CMK (cell line): ENCODE measurements at places on chromosomes 11 and 22.

DNA sequence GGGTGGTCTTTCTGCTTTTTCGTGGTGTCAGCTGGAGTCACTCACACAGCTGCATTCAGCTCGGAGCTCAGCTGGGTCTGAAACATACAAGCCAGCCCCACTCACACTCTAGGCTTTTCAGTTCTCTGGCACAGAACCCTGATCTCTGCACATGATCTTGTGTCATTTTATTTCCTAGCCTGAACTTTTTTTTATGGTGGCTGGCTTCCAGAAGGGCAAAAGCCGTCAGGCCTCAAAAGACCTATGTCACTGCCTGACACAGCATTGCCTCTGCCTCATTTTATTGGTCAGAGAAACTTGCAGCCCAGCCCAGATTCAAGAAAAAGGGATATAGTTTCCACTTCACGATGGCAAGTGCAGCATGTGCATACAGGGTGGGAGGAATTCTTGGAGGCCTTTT lies 117.8 kb downstream of the NTM start:
- no peak for DNase-seq

DNA sequence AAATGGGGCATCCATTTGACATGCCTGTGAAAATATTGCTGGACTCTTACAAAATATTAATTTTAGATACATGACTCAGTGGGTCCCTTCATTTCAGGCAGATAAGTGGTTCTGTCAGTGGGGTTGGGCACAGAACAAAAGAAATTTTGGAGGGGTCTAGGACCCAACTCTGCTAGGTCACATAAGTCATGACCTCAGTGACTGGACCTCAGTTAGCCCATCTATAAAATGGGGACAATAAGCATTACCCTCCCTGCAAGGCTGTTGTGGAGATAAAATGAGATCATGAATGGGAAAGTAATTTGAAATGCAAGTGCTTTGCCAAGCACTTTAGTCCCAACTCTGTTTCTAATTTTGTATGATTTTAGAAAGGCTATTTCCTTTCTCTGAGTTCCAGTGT lies 23.8 kb downstream of the ADORA2A start:
- no peak for DNase-seq

GRCh38 chr11:7270233-7270865 lies 18.6 kb downstream of the SYT9 start:
- no peak for DNase-seq

DNA sequence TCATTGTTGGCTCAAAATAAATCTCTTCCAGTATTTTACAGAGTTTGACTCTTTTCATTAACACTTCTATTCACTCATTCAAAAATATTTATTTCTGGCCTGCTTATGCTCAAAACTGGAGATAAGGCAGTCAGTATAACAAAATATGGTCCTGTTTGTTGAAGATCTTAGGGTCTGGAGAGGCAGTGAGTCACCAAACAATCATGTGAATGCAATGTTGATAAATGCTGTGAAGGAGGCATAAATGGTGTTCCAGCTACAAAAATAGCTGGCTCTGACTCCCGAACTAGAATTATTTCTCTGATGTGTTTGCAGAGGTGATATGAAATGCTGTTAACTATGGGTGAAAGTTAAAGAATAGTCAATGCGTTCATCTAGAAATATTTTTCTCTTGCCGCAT lies 390.6 kb downstream of the AASDHPPT start:
- no peak for DNase-seq

GRCh38 chr11:43558556-43559127 lies 121.9 kb upstream of the HSD17B12 start:
- no peak for DNase-seq

DNA sequence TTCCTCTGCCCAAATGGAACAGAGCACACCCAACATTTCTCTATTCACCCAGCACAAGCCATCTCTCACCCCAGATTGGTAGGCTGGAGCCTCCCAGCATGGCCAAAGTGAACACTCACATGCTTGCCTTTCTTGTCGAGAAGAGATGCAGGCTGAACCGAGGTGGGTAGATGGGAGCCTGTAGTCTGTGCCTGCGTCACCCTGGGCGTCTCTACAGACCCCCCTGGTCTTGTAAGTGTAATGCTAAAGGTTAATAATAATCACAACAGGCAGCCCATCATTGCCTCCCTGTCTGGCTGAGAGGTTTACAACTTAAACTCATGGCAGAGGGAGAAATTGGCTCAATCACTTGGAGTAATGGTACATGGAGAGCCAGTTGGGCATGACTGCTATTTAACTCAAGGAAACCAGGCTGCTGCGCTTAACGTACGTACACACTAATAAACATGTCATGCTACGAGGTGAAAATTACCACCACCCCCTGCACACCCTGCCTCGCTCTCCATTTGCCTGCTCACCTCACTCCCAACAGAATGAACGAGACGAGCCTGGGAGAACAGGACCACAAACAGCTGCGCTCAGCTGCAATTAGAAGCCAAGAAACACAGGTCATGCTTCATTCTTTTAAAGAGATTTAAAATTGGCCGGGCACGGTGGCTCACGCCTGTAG lies 9.1 kb upstream of the ZBTB16 start:
- no peak for DNase-seq

- DNase-seq, result no peak
These were observed 49.9 kb upstream of the LDLRAD3 start for GRCh38 chr11:35893796-35894475.

DNA sequence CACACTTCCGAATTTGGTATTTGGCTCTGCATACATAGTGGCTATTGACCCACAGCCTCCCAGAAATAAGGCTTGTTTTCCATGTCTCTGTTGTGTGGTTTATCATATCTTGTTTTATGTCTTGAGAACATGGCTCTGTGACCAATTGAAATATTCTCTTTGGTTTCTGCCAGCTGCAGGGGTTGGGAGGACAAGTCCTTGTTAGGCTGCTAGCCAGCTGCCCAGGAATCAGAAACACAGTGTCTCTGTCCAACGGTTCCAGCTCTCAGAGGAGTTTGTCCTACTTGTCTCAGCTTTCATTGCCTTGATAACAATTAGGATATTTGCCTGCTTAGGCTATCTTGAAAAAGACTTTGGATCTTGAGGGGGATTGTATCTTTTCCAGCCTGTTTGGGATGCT lies 6.0 kb upstream of the SLC7A4 start:
- no peak for DNase-seq

DNA sequence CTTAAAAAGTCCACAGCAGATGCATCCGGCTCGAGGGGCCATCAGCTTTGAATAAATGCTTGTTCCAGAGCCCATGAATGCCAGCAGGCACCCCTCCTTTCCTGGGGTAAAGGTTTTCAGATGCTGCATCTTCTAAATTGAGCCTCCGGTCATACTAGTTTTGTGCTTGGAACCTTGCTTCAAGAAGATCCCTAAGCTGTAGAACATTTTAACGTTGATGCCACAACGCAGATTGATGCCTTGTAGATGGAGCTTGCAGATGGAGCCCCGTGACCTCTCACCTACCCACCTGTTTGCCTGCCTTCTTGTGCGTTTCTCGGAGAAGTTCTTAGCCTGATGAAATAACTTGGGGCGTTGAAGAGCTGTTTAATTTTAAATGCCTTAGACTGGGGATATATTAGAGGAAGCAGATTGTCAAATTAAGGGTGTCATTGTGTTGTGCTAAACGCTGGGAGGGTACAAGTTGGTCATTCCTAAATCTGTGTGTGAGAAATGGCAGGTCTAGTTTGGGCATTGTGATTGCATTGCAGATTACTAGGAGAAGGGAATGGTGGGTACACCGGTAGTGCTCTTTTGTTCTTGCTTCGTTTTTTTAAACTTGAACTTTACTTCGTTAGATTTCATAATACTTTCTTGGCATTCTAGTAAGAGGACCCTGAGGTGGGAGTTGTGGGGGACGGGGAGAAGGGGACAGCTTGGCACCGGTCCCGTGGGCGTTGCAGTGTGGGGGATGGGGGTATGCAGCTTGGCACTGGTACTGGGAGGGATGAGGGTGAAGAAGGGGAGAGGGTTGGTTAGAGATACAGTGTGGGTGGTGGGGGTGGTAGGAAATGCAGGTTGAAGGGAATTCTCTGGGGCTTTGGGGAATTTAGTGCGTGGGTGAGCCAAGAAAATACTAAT lies 1.9 kb downstream of the NEAT1 start:
- DNase-seq, result no peak

DNA sequence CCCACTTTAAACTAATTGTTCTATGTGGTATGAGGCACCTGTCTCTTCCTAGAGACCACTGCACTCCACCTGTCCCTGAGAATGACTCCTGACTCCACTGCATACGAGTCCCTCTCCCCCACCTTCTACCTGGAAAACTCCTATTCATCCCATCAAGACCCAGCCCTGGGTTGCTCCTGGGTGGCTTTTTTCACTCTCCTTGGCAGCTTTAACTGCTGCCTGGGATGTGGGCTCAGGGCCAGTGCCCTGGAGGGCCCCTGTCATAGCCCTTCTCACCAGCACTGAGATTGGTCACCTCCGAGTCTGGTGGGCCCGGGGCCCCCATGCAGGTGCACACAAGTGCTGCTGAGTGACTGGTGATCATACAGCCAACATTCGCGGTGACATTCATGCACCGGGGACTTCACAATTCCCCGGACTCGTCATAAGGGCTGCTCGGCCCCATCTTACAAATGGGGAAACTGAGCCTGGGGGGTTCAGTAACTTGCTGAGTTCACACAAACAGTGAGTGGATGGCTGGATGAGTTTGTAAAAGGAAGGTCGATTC lies 25.9 kb upstream of the TOLLIP start:
- DNase-seq, result no peak

DNA sequence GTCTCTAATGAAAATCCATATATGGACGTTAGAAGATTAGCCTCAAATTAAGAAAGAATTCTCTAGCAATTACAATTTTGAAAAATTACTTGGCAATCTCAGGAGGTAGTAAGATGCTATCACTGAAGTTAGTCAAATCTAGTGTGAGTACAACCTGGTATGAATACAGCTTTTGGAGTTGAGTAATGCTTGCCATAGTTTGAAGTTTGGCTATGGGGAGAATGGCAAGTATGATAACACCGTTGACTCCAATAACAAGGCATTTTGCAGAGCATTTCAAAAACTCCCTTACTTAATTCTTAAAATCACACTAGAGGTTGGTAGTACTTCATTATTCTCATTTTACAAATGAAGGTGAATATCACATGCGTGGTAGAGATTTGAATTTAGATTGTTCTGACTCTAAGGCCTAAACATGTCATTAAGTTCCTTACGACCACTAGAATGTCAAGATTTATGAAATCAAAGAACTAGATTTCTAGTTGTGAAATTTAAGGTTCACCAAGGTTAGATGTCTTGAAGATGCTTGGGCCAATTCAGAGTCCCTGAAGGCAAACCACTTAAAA lies 355.4 kb downstream of the ETS1 start:
- DNase-seq, result no peak

DNA sequence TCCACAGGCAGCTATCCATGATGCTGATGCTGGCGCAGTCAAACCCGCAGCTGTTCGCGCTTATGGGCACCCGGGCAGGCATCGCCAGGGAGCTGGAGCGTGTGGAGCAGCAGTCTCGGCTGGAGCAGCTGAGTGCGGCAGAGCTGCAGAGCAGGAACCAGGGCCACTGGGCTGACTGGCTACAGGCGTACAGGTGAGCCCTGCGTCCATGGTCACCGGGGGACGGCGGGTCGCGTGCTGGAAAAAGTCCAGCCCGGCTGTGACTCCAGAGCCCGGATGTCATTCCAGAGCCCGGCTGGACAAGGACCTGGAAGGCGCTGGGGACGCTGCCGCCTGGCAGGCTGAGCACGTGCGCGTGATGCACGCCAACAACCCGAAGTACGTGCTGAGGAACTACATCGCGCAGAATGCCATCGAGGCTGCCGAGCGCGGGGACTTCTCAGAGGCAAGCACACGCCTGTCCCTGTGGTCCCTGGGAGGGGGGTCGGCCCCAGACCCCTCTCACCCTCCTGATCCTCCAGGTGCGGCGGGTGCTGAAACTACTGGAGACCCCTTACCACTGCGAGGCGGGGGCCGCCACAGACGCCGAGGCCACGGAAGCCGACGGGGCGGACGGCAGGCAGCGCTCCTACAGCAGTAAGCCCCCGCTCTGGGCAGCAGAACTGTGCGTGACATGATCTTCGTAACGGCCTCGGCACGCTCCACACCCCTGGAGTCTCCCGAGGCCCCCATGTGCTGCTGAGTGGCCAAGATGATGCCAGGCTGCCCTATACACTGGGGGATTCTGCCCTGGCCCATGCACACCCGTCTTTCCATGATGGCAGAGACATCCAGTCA lies 16.1 kb downstream of the SELENOO start:
- no peak for DNase-seq

DNA sequence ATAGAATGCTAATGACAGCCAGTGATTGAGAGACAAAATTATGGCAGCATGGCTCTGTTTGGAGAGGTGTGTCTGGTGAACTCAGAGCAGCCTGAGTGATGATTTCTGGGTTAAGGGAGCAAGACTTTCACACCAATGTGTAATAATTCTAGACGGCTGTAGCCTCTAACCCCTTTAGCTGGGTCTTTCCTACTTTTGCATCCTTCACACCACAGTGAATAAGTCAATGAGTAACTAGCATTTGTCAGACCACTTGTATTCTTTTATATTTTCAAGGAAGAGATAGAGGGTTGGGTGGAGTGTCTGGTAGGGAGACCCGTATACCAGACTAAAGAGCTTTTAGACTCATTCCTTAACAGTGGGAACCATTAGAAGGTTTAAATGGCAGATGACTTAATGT lies 50.4 kb downstream of the ATXN10 start:
- DNase-seq, result no peak

DNA sequence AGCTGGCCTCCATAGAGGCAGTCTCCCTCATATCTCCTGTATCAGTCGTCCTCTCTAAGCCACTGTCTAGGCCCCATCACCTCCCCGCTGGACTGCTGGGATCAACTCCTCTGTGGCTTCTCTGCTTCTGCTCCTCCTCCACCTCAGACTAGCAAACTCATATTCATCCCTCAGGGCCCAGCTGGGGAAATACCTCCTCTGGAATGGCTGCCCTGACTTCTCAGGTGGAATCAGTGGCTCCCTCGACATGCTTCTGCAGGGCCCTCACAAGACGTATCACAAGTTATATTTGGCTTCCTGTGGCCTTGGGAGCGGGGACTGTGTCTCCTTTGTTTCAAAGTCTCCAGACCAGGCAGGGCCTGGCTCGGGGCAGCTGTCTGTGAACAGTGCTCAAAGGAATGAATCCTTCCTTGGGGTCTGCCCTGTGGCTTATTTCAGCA lies 10.0 kb downstream of the SLC29A2 start:
- DNase-seq, result no peak

- peak; percentile 87 for DNase-seq
These were observed at the start of the genes MPST and TST for GRCh38 chr22:37019309-37020191. Gene MPST (plus strand): TSS chr22:37019742. CDS start chr22:37019837, 95 bp downstream. Gene TST (minus strand): TSS chr22:37019447. CDS start chr22:37018732, 715 bp downstream.

- no peak for DNase-seq
These were observed 24.7 kb downstream of the TPCN2 start for GRCh38 chr11:69073469-69073868.

DNA sequence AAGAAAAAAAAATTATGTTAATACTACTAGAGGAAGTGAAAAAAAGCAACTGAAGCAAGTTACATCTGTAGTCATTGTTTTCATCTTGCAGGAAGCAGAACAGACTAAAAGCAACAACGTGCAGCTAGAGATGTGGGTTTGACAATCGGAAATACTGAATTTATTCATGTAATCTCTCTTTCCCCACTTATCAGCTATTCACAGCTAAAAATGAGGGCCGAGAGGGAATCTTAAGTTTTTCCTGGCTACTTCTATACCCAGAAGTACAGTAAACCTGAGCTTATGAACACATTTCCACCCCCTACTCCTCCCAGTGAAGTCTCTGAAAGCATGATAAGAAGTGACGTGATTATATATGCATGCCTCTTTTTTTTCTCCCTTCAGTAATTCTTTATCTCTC lies 116.5 kb downstream of the SPON1 start:
- DNase-seq, result peak; percentile 45

- no peak for DNase-seq
These were observed 1166.6 kb downstream of the TBC1D22A start for GRCh38 chr22:47929073-47929472.

- DNase-seq, result no peak
These were observed 47.1 kb downstream of the LARGE1 start for GRCh38 chr22:33873186-33873585.

GRCh38 chr11:64713016-64713707 lies 9.8 kb downstream of the NRXN2 start:
- DNase-seq, result no peak
